H4 (cell line): ENCODE measurements at places on chromosomes 2 and 18. TPM values are rescaled to one million over a fixed set of nuclear protein-coding genes. Genes with fewer than 3 reads are reported as not detected.

DNA sequence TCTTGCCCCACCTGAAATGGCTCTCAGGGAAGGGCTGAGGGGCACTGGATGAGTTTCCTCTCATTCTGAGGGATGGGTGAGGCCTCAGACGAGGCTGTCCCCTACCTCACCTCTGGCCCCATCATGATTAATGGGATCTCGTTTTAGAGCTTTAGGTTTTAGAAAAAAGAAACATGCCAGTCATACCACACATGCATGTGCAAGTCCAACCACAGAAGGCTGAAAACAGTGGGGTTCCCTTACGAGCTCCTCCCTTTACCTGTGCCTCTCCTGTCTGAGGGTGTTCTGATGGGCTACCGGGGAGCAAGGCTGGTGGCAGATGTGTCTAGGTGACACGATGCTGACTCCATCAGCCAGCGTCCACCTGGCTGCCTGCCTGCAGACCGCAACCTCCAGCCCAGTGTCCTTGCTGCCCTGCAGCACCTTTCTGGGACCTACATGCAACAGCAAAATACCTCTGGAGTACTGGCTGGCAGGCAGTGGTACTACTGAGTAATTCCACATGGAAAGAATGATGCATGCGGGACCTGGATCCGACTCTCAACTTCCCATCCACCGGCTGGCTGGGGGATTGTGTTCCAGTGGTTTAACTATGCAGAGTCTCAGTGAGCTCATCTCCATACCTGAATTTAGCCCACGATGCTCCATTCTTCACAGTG lies 9.1 kb upstream of the LYPD6B start:
- DNase-seq: no peak

DNA sequence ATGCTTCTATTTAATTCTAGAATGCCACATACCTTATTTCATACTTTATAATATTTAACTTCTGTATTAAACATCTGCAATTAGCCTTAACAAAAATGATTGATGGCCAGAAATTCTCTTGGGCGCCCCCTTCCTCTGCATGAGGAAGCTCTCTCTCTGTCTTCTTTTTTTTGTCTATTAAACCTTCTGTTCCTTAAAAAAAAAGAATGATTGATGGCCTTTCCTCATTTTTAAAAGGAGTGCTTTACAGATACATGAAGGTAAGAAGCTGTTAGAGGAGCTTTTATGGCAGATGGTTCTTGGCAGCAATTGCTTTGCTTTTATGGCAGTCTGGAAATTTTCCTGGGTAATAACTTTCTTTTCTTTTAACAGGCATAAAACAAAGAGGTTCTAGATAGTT lies 526.9 kb downstream of the SLC4A3 start:
- no peak for DNase-seq

DNA sequence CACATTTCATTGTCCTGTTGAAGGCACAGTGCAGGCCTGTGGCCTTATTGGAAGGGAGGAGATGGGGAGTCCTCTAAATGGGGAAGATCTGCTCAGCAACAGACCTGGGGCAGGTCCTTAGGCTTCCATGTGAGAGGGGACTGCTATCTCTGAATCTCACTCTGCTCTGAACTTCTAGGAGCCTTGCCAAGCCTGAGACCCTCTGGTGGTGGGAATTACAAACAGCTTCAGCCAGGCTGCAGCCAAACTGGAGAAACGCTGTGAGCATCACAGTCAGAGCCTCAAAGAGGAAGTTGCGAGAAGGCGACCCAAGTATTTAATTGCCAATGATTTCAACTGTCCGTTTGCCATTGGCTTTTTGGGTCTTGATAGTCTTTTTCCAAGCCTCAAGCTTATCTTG lies 66.8 kb upstream of the MC2R start:
- no peak for DNase-seq

DNA sequence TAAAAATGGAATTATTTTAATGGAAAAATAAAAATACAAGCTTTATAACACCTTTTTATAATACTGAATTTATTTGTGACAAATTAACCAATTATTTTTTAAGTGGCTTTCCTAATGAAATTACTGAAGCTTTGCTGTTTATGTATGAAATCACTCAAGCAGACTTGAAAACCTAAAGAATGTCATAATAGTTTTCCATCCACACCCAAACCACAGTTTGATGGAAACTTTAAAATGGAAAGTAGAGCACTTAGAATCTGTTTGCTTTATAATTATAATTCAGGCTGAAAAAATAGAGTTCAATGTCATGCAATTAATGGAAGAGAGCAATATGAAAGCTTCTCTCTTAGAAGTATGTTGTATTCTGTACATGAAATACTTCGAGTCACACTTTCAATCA lies 31.6 kb upstream of the WDR75 start:
- DNase-seq: no peak

DNA sequence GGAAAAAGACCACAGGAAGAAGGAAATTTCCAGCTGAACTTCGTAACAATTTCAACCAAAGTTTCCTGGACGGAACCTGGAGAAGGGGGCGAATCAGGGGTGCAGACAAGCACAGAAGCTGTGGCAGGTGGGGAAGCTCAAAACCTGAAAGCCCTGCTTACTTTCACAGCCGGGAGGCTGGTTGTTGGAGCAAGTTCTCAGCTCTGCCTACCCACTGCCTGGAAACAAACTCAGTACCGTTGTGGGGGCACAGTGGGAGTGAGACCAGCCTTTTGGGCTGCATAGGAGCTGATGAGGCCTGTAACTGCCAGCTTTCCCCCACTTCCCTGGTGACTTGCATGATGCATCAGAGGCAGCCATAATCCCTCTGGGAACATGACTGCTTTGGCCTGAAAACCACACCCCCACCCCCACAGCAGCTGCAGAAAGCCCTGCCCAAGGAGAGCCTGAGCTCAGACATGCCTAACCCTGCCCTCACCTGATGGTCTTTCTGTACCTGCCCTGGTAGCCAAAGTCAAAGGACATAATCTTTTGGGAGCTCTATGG lies 207.0 kb upstream of the VWC2L start:
- DNase-seq: peak; percentile 25

GRCh38 chr2:102050854-102051391 lies 59.2 kb downstream of the IL1R2 start:
- no peak for DNase-seq

- DNase-seq: no peak
These were observed 3.5 kb upstream of the FABP1 start for GRCh38 chr2:88131201-88131998.

- DNase-seq: no peak
These were observed 316 bp downstream of the WDR12 start for GRCh38 chr2:202911203-202911511.

DNA sequence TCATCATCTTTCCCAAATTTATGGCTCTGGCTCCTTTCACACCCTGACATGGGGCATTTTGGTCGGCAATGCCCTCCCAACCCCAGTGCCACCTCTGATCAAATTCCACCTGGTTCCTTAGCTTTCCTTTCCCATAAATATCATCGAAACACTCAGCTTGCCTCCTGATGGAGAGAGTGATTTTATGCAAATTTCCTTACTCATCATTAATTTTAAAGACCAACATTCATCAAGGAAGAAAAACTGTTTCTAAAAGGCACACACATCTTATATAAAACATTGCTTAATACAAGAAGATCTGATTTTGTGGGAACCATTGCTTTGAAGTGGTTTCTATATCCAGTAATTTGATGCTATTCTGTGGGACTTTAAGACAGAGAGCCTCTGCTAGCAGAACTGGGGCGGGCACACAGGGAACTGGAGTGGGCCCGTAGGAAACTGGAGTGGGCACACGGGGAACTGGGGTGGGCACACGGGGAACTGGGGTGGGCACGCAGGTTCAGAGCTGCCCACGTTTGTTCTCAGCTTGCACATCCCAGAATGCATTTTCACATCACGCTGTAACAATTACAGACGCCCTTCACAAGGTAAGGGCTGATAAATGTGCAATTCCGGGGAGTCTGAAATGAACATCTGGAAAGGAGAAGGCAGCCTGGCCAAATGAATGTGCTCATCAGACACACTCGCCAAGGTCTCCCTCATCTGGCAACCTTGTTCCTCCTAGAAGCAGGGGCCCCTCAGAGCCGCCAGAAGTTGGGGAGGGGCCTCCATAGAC lies 174.2 kb downstream of the RTP5 start:
- no peak for DNase-seq

DNA sequence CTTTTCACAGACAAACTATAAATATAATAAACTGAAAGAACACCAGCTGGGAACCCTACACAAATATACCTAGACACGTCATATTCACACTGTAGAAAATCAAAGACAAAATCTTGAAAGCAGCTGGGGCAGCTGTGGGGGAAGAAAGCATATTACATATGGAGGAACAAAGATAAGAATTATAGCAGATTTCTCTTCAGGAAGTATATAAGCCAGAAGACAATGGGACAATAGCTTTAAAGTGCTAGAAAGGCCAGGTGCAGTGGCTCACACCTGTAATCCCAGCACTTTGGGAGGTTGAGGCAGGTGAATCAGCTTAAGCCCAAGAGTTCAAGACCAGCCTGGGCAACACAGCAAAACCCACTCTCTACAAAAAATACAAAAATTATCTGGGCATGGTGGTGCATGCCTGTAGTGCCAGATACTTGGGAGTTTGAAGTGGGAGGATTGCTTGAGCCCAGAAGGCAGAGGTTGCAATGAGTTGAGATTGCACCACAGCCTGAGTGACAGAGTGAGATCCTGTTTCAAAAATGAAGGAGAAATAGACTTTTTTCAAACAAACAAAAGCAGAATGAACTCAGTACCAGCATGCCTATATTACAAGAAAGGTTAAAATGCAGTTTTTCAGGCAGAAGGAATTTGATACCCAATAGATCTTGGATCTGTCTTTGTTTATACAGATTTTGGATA lies 26.8 kb upstream of the ERCC3 start:
- DNase-seq: no peak

DNA sequence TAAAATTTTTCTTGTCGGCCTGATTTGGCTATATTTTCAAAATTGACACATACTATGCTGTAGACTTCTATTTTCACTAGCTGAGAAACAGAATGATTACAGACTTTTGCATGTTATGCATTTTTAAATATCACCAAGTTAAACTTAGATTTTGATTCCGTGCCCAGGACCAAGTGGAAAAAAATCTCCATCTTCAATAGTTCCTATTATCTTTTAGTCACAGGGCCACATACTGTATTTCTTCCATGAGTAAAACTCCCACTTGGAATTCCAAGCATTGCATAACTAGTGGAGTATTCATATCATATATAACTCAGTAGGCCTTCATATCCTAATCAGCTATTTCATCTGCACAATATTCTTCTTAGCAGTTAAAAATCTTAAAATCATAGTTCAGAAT lies 470.9 kb downstream of the ARHGAP15 start:
- DNase-seq: no peak

DNA sequence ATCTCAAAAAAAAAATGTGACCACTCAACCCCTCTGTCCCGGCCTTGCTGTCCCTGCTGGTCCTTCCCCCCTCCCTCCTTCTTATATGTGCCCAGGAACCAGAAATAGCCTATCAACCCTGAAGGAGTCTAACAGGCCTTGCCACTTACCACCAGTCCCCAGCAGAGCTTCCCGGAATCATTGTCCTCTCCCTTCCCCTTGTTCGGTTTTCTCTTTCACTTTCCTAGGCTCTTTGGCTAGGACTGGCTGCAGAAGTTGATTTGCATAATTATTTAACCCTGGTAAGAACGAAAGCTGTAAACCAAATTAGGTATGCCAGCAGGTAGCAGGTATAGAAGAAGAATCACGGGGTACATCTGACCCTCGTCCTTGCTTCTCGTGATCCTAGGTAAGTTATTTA lies 72.6 kb upstream of the ZNF532 start:
- no peak for DNase-seq

DNA sequence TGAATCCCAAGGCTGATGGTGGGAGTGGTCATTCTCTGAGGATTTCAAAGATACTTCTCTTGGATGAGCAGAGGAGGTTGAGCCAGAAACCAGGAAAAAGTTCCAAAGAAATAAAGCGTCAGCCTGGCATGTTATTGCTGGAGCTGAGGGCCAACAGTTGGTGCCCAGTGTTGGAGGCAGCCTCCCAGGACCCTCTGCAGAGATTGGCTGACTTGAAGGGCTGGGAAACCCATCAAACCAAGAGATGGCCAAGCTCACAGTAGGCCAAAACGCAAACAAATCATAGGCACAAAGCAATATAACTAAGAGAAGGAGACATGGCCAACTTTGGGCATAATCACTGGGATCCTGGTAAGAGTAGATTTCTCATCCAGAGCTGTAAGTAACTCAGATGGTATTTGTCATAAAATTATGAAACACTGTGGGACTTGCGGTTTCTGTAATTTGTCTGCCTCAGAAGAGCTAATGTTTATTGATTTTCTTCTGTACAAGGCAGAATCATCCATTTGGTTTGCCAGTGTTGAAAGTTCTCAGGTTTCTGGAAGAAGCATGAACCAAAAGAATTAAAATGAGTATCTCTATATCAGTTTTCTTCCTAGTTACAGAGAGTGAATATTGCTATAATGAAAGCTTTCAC lies 108.3 kb downstream of the ATL2 start:
- DNase-seq: peak; percentile 53

GLI2 gene
- 1.9 and 2.0 TPM in 2 replicates for total RNA-seq

TMEM163 gene
- not detected in 2 replicates for total RNA-seq

PPIG gene
- total RNA-seq: 15.8 and 21.3 TPM in 2 replicates

TXNL4A gene
- total RNA-seq: 144 and 146 TPM in 2 replicates

FSHR gene
- total RNA-seq: 0.29 TPM in 1 of 2 replicates, not detected in the other

ZNF512 gene
- total RNA-seq: 16.9 and 18.0 TPM in 2 replicates
